ENCODE measurements at places on chromosomes 3 and 15.

DNA sequence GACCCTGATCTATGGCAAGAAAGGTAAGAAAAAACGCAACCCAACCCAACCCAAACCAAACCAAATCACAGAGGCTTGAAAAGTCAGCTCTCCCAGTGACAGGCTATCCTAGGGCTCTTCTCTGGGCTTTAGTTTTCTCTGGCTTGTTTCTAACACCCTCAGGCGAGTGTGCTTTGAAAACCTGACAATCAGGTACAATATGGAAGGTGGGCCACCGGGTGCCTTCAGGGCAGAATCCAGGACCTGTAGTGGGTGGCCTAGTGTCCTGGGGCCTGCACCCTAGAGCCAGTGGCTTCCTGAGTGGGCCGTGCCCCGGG is 46.8 kb downstream of the BHLHE40 start:
- DNase-seq: no peak

- DNase-seq: no peak
These were observed 44.1 kb downstream of the ITGB5 start for GRCh38 chr3:124843047-124843446.

DNA sequence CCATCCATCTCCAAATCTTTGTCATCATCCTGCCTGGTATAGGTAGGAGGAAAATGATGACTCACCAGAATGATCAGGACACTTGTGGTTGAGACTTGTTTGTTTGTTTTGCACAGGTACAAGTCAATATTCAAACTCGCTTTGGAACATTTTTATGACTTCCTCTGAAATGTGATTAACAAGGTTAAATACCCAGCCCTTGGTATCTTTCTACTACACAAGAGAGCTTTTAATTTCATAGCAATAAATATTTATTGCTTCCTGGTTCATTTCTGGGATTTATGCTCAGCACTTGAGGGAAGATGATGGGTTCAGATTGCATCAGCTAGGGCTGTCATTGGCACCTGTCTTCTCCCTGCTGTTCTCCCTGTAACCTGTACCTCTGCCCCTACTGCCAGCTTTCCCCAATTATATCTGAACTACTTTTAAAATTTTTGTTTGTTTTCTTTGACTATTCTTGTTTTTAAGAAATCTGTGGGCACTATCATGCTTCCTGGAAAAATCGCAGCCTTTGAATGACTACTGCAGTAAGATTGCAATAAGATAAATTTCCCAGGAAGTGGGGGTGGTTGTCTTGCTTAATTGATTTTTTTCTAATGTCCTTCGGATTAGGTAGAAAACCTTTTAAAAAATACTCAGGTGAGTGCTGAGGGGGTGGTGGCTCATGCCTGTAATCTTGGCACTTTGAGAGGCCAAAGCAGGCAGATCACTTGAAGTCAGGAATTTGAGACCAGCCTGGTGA is 24.3 kb upstream of the GCNT3 start:
- DNase-seq: no peak

GRCh38 chr3:45041666-45042065 is 15.6 kb downstream of the CLEC3B start:
- no peak for DNase-seq

- no peak for DNase-seq
These were observed 24.6 kb downstream of the MNS1 start for GRCh38 chr15:56440214-56440770.

DNA sequence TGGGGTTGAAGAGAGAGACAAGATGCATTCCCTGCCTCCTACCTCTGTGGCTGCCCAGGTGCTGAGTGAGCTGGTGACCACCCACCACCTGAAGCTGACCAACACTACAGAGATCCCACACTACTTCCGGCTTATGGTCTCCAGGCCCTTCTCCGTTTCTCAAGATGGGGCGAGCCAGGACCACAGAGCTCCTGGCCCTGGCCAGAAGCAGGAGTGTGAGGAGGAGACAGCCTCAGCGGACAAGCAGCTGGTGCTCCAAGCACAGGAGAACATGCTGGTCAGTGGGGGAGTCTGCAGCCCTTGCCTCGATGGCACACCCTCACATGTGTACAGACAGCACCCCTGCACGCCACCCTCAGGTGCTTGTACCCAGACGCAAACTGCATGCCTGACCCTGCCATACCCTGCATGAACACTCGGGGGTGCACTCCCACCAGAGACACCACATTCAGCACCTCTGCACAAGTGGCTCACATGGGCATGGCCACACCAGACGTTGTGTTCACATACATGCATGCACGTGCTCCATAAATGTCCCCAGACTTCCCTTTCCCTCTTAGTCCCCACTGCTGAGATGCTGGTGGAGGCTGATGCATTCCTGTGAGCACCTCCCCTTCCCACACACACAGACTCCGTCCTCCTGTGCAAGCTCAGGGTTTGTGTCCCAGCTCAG is 19.0 kb downstream of the ACAA1 start:
- DNase-seq: peak; percentile 46

DNA sequence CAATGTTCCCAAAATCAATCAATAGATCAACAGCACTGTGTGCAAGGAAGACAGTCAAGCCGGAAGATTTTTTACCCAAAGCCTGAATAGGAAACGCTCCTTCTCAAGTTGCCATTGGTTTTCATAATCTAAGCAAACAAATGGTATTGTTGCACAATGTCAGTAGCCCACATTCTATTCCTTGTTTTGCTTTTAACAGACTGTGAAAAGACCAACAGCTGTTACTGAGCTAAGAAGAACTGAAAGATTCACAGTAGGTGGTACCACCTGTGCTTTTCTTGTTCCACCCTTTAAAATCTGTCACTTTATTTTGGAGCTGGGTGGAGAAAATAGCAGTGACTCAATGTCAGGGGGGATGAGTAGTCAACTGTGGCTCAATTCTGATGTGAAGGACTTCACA is 357.5 kb upstream of the CADM2 start:
- no peak for DNase-seq

DNA sequence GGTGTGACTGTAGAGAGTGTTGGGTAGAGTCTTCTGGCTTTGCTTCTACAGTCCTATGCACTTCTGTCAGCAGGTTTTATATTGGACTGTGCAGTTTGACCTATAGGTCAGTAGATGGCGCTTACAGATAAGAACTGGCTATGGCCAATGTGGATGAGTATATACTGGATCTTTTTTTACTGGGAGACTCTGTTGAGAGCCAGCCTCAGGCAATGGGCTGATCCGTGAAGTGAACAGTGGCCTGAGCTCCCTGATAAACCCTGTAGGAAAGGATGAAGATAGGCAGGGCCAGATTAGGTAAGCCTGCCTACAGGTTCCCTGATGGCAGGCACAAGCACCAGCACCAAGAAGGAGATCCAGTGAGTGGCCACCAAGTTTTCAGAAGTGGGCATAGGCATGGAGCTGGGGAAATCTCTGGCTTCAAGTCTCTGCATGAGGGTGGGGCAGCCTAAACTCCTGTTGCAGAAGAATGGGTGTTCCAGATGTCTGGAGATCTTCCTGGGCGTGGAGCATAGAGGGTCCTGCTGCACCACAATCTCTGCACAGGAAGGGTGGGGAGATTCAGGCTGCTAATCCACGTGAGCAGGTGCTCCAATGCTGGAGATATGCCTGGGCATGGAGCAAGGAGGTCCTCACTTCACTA is 326.0 kb upstream of the SGO1 start:
- DNase-seq: no peak

GRCh38 chr3:5264093-5264600 is 76.6 kb downstream of the EDEM1 start:
- no peak for DNase-seq
